Activated CD4-positive, CD25-positive, alpha-beta regulatory T cell treated with anti-CD3 and anti-CD28 coated beads, Interleukin-2, amount 50 U/mL, for 24 hours (primary cell): ENCODE measurements at places on chromosomes 4 and X.

DNA sequence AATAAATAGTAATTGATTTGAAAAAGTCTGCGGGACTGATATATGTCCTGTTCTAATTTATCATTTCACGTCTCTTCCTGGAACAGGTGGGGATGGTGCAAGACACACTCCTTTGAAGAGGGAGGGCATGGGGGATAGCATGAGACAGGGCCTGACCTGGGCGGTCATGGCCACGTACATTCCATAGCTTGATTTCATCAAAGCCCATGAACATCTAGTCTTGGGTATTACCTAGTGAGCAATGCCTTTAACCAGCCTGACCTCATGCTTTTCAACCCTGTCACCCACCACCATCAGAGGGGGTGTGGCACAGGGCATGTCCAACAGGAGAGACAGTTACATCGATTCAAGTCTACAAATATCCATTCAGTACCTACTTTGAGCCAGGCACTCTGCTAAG, 52.3 kb upstream of the HOPX start:
- no peak for ATAC-seq

DNA sequence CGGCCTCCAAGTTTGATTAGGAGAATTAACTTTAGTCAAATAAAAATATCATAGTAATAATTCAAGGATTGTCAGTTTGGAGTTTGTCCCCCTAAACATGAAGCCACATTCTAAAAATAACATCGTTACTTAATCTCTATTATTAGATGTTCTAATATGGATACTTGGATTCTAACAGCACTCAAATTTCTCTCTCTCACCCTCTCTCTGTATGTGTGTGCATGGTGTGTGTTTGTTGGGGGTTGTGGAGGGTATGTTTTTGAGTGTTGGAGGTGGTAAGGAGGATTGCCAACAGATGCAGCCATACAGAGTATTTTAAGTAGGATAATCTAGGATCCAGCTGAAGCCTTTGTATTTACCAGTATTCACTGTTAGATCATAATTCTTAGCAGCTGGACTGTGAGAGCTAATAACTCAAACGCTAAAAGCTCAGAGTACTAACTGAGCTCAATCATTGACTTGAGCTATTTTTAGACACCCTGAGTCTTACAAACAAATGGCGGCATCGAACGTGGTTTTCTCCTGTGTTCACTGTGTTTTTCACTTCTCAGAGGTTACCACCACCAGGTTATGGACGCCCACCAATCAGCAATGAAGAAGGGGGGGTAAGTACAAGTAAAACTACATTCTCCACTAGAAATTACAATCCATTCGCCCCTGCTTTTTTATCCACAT, 8.8 kb downstream of the ENAM start:
- no peak for ATAC-seq

DNA sequence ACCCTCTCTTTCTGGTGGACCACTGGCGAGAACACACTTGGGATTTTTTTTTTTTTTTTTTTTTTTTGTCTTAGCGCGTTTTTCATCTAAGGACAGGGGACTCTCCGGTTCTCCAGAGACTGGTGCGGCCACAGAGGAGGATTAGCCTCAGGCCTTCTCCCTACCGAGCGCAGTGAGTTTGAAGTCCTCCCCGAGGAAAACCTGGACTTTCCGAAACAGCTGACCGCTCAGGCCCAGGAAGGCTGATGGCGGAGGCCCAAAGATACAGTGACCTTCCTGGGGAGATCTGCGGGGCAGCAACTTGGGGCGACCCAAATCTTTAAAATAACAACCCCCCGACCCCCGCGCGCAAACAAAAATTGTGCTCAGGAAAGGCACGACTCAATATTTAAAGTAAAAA, 9.2 kb downstream of the NKX3-2 start:
- ATAC-seq, result no peak

GRCh38 chr4:56215141-56215783, 172.0 kb downstream of the AASDH start:
- no peak for ATAC-seq
